ENCODE measurements at places on chromosomes 1 and 21.

- no peak for DNase-seq
Observed at GRCh38 chr1:183807549-183808168, 2.7 kb downstream of the RGL1 start.

DNA sequence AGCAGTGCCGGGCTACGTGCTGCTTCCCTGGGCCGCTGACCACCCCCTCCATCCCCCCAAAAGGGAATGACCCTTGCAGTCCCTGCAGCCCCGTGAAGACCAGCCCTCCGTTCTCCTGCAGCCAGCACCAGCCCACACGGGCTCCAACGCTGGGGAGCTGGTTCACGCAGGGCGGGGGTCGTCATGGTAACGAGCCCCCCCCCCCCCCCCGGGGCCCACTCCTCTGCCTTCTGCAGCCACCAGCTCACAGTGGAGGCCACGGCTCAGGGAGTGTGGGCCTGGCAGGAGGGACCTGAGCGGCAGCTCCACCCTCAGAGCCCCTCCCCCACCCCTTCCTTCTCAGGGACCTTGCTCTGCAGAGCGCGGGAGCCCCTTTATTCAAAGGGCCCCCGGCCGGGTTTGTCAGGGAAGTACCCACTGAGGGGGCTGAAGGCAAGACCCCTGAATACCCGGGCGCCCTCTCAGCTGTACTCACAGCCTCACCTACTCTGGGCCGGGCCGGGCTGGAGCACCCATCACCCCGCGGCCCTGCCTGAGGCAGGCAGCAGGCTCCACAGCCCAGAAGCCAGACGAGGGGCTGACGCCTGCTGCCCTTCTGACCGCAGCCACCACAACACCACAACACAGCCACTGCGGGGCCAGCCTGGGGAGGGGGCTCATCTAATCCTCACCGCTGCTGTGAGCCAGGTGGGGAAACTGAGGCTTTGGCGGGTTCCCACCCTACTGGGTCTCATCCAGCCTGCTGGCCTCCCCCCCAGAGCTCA is 12.6 kb downstream of the MEGF6 start:
- DNase-seq, result no peak

DNA sequence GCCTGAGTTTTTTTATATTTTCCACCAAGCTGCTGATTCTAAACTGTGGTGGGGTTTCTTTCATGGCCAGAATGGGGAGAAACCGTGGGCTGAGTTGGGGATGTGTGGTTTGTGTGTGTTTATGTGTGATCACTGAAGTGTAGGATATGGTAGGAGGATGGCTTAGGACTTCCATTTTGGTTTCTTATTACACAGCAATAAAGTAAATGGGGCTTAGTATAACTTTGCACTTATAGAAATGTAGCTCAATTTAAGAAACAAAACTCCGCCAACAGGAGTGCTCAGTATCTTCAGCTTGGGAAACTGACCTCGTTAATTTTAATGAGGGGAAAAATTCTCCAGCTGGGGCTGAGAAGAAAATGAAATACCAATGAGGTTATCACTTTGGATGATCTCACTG is 77.8 kb downstream of the PBX1 start:
- DNase-seq, result no peak

DNA sequence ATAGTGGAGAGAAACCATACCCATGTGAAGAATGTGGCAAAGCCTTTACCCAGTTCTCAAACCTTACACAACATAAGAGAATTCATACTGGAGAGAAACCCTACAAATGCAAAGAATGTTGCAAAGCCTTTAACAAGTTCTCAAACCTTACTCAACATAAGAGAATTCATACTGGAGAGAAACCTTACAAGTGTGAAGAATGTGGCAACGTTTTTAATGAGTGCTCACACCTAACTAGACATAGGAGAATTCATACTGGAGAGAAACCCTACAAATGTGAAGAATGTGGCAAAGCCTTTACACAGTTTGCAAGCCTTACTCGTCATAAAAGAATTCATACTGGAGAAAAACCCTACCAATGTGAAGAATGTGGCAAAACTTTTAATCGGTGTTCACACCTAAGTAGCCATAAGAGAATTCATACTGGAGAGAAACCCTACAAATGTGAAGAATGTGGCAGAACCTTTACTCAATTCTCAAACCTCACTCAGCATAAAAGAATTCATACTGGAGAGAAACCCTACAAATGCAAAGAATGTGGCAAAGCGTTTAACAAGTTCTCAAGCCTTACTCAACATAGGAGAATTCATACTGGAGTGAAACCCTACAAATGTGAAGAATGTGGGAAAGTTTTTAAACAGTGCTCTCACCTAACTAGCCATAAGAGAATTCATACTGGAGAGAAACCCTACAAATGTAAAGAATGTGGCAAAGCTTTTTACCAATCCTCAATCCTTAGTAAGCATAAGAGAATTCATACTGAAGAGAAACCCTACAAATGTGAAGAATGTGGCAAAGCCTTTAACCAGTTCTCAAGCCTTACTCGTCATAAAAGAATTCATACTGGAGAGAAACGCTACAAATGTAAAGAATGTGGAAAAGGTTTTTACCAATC is 80.0 kb downstream of the JMJD4 start:
- DNase-seq, result no peak

- no peak for DNase-seq
Observed at GRCh38 chr1:31730336-31731048, 26.7 kb upstream of the COL16A1 start.

DNA sequence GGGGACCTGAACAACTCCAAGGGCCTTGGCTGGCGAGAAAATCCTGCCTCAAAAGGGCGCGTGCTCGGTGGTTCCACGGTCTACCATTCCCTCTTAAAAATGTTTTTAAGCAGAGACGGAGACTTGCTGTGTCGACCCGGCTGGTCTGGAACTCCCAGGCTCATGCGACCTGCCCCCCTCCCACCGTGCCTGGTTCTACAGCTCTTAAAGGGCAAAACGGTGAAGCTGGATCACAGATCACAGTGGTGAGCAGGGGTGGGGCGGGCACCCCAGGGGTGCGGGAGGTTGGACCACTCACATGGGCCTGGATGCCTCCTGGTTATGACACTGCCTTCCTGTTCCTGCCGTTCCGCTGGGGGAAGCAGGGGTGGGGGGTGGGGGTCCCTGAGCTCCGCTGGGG is 4.2 kb upstream of the C1orf159 start:
- no peak for DNase-seq

DNA sequence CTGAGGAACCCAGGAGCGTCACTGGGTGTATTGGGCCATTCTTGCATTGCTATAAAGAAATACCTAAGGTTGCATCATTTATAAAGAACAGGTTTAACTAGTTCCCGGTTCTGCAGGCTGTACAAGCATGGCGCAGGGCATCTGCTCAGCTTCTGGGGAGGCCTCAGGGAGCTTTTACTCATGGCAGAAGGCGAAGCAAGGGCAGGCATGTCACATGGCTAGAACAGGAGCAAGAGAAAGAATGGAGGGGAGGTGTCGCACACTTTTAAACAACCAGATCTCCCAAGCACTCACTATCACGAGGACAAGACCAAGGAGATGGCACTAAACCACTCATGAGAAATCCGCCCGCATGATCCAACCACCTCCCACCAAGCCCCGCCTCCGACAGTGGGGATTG is 65.2 kb downstream of the PSMG1 start:
- no peak for DNase-seq

GRCh38 chr1:14112613-14113012 is 412.6 kb downstream of the PRDM2 start:
- no peak for DNase-seq

DNA sequence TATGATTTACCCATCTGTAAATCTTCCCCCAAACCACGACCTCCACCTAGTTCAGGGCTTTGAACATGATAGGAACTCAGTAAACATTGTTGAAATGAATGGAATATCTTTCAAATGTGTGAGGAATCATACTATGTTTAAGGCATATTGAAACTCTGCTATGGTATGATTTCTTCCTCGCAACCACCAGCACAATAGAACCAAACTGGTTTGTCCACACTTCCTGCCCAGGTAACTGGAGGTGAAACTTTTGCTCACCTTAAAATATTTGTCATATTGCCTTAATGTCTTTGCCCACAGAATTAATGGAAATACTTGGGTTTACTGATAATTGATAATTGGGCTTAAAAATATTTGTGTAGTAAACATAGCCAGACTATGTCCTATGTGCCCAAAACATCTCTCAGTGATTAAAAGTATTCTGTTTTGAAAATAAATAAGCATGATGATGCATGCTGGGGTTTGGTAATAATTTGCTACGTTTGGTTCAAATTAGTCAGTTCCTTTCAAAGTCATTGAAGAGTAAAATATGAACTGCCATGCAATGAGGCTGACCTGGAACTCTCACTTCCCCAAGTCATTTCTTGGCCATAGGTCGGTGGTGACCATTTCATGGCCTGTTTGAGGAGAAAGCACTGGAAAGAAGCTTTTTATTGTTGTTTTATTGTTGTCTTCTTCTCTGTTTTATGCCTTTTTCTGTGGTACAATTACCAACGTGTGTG is 73.3 kb downstream of the TNFSF18 start:
- no peak for DNase-seq

- no peak for DNase-seq
Observed at GRCh38 chr21:23014021-23014420, 2015.8 kb downstream of the NCAM2 start.

- DNase-seq, result no peak
Observed at GRCh38 chr1:32647308-32648134, 2.8 kb downstream of the ZBTB8OS start.

- DNase-seq, result no peak
Observed at GRCh38 chr1:232423591-232423990, 206.3 kb downstream of the SIPA1L2 start.

DNA sequence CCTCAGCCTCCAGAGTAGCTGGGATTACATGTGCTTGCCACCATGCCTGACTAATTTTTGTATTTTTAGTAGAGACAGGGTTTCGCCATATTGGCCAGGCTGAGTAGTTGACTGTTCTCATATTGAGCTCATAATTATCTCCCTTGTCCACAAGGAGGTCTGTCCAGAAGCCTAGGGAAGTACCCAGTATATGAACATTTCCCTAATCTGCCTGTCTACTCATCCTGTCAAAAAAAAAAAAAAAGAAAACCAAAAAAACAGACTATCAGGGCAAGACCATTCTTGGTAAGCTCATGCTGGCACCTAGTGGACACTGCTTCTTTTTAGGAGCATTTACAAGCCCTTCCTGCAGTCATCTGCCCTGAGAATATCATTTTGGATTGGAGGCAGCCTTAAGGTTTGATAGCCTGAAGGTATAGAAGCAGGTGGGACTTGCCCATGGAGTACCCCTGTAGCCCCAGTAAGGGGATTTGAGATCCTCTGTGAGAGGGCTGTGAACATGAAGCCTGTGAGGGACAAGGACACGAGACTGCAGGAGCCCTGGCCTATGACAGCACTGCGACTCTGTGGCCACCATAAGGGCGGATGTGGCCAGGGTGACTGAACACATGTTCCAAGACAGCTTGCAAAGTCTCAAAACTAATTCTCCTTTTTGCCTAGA is 10.8 kb upstream of the DUSP12 start:
- peak; percentile 25 for DNase-seq

All from activated T-helper 9 cell treated with anti-CD3 and anti-CD28 coated beads, Interleukin-2, amount 50 U/mL, for 16 hours (primary cell).